Gastrocnemius medialis (tissue), 4 donors: ENCODE measurements at places on chromosomes 5 and 9.

DNA sequence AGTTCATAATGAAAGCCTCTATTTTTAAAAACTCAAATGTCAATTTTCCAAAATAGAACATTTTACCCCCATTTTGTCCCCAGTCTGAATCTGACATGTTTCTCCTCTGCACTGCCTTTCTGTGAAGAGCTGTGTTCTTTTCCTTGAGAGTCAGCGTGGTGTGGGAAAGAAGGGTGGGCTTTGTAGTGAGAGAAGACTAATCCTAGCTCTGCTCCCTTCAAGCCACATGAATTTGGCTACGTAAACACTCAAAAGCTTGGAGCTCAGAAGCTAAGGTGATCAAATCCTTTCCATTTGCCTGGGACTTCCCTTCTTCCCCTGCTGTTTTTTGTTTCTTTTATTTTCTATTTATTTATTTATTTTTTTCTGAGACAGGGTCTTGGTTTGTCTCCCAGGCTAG is 598.5 kb downstream of the TLR4 start:
- H3K27ac ChIP-seq, result no peak overlapping the region
- H3K27me3 ChIP-seq, result no peaks in the 10 kb centered on the region
- H3K36me3 ChIP-seq, result no peaks in the 10 kb centered on the region
- no peak for DNase-seq
- H3K4me3 ChIP-seq, result no peak overlapping the region
- no peaks in the 10 kb centered on the region for H3K4me1 ChIP-seq

GRCh38 chr9:113530022-113530635 is 66.6 kb downstream of the RGS3 start:
- DNase-seq, result no peak
- peak overlapping the region; percentile 22 for H3K27ac ChIP-seq
- no peak overlapping the region for H3K4me3 ChIP-seq
- H3K36me3 ChIP-seq, result no peaks in the 10 kb centered on the region

GRCh38 chr5:133108481-133108921 is 56.7 kb downstream of the HSPA4 start:
- peaks cover 20% of the 10 kb centered on the region for H3K4me1 ChIP-seq
- no peak overlapping the region for H3K27ac ChIP-seq
- DNase-seq, result no peak
- no peaks in the 10 kb centered on the region for H3K27me3 ChIP-seq
- H3K4me3 ChIP-seq, result no peak overlapping the region

DNA sequence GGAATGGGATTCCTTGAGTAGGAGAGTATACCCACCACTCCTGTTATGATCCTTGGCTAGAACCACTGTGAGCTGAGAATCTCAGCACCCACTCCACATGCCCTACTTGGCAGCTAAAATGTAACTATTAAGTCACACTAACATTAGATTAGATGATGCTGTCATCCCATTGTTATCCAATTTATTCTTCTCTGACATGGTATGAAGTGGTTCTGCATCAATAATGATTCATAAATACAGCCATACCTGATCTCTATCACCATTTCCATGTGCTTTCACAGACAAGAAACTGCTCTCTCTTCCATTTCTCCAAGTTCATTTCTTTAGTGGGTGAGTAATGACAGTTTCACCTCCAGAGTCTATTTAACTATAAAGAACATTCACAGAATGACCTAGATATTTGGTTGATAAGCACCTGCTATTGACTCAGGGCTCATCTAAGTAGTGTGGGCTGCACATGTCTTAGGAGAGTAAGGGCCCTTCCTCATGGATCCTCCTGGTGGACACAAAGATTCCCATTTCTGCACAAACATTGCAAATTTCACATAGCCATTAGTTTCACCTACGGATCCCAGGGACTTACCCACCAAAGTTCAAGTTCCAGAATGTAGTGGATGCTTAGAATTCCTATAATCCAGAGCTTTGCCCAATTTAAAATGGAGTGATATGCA is 187.9 kb downstream of the EBF1 start:
- peaks cover 7% of the 10 kb centered on the region for H3K4me1 ChIP-seq
- no peaks in the 10 kb centered on the region for H3K36me3 ChIP-seq
- H3K4me3 ChIP-seq, result no peak overlapping the region
- no peak for DNase-seq
- no peaks in the 10 kb centered on the region for H3K27me3 ChIP-seq

DNA sequence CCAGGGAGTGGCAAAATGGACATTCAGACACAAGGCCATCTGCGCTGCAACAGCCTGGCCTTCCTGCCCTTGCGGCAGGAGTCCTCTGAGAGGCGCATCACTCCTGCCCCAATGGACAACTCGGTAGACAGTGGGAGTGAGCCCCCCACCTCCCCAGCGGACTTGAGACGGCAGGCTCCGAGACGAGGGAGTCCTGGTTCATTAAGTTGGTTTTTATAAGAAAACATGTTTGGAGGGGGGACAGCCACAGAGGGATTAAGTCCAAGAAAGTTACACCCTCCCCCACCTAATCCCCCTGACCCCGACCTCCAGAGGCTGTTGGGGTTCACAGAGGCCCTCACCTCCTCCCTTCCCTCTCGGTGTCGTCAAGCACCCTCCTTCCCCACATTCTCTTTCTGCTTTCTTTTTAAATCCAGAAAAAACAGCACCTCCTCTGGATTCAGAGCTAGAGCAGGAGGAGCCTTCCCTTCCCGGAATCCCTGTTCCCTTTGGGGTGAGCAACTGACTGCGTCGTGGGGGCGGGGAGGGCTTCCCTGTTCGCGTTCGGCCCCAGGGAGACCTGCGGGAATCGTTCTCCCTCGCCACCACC is 1.8 kb upstream of the EGR1 start:
- H3K4me3 ChIP-seq, result peak overlapping the region; percentile 98
- DNase-seq, result no peak
- peak overlapping the region; percentile 94 for H3K27ac ChIP-seq
- peaks cover 22% of the 10 kb centered on the region for H3K4me1 ChIP-seq
- no peaks in the 10 kb centered on the region for H3K36me3 ChIP-seq

- H3K4me3 ChIP-seq, result no peak overlapping the region
- H3K36me3 ChIP-seq, result no peaks in the 10 kb centered on the region
- H3K4me1 ChIP-seq, result no peaks in the 10 kb centered on the region
Observed at GRCh38 chr5:150078802-150079689, 7.3 kb downstream of the CSF1R start.

- H3K27ac ChIP-seq, result no peak overlapping the region
- no peaks in the 10 kb centered on the region for H3K36me3 ChIP-seq
- H3K27me3 ChIP-seq, result no peaks in the 10 kb centered on the region
- no peak for DNase-seq
- no peak overlapping the region for H3K4me3 ChIP-seq
Observed at GRCh38 chr5:138626333-138626944, 51.2 kb upstream of the HSPA9 start.

GRCh38 chr9:74735761-74736160 is 152.0 kb downstream of the TRPM6 start:
- DNase-seq, result no peak
- H3K4me1 ChIP-seq, result no peaks in the 10 kb centered on the region
- no peak overlapping the region for H3K27ac ChIP-seq
- H3K27me3 ChIP-seq, result no peaks in the 10 kb centered on the region
- H3K4me3 ChIP-seq, result no peak overlapping the region

GRCh38 chr9:116674210-116674980 is 12.7 kb upstream of the TRIM32 start:
- no peak for DNase-seq
- no peak overlapping the region for H3K27ac ChIP-seq
- no peaks in the 10 kb centered on the region for H3K4me1 ChIP-seq
- H3K36me3 ChIP-seq, result no peaks in the 10 kb centered on the region

GRCh38 chr9:13295556-13295955 is 16.1 kb upstream of the MPDZ start:
- no peak for DNase-seq
- no peak overlapping the region for H3K27ac ChIP-seq
- H3K4me3 ChIP-seq, result no peak overlapping the region
- H3K36me3 ChIP-seq, result no peaks in the 10 kb centered on the region
- H3K27me3 ChIP-seq, result no peaks in the 10 kb centered on the region

DNA sequence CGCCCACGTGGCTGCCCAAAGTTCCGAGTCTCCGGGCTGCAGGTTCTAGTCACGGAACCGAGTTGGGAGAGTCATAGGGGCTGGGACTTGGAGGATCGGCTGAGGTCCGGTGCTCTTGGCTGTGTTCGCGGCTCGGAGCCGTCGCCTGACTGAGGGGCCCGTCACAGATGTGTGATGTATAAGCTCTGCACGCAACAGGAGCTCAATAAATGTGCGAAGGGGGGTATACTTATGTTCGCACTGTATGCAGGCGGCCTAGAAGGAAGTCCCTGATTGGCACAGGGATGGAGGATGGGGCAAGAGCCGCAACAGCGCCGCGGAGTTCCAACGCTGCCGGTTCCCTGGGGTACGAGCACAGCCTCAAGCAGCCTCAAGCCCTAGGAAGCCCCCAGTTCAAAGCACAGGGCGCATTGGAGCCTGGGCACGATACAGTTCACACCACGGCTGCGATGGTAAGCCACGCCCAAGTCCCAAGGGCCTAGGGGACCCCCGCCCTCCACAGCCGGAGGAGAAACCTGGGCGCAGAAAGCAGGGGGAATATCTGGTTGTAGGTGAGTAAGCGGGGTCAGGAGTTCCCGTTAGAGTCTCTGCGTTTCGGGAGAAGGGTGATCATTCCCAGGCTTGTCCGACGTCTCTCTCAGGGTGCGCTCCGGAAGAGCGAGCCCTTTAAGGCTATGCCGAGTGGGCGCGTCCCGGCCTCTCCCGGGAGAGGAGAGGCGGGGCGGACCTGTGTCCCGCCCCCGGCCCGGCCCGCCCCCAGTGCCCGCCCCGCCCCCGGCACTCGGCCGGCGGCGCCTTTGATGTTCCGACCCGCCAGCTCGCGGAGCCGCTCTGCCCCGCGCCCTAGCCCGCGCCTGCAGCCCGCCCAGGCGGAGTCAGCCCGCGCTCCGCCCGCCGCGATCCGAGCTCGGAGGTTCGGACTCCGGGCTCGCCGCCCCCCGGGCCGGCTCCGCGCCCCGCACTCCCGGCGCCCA is at the start of gene TCF7:
TSS of gene TCF7 (plus strand) at position 780 of the 974 bp plus-strand sequence. CDS start 226 bp downstream, outside the sequence.
- H3K27ac ChIP-seq, result no peak within 1 kb of the TSS
- H3K27me3 ChIP-seq, result peaks cover 16% of the 10 kb centered on the region
- H3K4me1 ChIP-seq, result peaks cover 9% of the 10 kb centered on the region
- no peaks in the 10 kb centered on the region for H3K36me3 ChIP-seq
- DNase-seq, result peak; percentile 56
- H3K4me3 ChIP-seq, result peak within 1 kb of the TSS; percentile 69

DNA sequence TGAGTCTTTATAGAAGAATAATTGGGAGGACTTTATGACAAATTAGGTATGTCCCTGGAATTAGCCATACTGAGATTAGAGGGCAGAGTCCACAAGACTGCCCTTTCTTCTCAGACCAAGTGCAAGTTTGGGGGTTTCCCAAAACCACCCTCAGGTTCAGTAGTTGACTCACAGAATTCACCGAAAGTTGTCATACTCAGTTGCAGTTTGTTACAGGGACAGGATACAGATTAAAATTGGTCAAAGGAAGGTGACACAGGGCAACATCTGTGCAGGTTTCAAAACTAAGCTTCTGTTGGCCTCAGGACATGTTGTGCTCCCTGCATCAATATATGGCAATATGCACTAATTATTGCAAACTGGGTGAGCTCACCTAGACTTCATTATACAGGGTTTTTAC is 3.8 kb downstream of the RANBP17 start:
- H3K27ac ChIP-seq, result no peak overlapping the region
- no peak for DNase-seq
- H3K4me1 ChIP-seq, result no peaks in the 10 kb centered on the region

- H3K27me3 ChIP-seq, result no peaks in the 10 kb centered on the region
- DNase-seq, result no peak
- H3K4me1 ChIP-seq, result no peaks in the 10 kb centered on the region
- no peak overlapping the region for H3K27ac ChIP-seq
Observed at GRCh38 chr5:82551192-82551591, 273.0 kb upstream of the RPS23 start.

DNA sequence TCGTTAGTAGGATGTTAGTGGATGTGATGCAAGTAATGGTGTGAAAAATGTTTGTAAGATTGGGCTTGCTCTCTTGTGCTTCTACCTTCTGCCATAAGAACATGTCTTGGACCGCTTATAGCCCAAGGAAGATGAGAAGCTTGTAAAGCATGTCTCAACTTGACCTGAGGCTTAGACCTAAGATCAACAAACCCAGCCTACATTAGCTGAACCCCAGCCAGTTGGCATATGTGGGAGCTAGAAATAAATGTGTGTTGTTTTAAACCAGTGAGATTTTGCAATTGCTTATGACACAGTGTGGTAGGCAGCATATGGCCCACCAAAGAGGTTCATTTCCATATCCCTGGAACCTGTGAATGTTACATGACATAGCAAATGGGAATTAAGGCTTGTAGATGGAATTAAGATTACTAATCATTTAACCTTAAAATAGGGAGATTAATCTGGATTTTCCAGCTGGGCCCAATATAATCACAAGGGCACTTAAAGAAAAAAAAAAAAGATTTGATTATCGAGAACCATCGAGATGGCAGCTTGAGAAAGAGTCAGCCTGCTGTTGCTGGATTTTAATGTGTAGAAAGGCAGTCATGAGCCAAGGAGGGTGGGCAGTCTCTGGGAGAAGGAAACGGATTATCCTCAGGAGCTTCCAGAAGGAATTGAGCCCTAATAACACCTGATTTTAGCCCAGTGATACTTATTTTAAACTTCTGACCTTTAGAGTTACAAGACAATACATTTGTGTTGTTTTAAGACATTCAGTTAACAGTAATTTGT is 27.3 kb upstream of the EDIL3 start:
- H3K36me3 ChIP-seq, result no peaks in the 10 kb centered on the region
- no peak overlapping the region for H3K4me3 ChIP-seq
- no peak for DNase-seq
- H3K27ac ChIP-seq, result no peak overlapping the region
- no peaks in the 10 kb centered on the region for H3K4me1 ChIP-seq
